ENCODE measurements at places on chromosomes 1 and 21.
A peak's percentile ranks its signal among the peaks of the same experiment; 100 is the strongest.

GRCh38 chr1:102901996-102902395 is 206.3 kb downstream of the COL11A1 start:
- H3K4me3 ChIP-seq = no peak overlapping the region
- H3K4me1 ChIP-seq = no peaks in the 10 kb centered on the region
- H3K27me3 ChIP-seq = no peaks in the 10 kb centered on the region
- H3K36me3 ChIP-seq = no peaks in the 10 kb centered on the region

DNA sequence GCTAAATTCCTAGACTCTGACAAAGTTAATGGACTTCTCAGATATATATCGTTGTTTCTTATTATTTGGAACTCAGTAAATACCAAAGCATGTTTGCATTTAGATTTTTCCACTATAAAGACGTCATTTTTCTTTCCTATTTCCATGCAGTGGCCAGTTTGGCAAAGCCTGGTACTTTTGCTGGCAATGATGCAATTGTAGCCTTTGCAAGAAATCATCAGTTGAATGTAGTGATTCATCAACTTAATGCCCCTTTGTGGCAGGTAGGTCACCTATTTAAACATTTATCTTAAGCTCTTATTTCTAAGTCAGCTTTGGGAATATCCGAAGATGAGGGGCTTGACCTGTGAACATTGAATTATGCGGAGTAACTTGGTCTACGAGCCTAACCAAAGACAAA is 12.0 kb downstream of the OTUD3 start:
- no peak overlapping the region for H3K4me3 ChIP-seq
- H3K27me3 ChIP-seq = no peaks in the 10 kb centered on the region
- DNase-seq = no peak
- H3K4me1 ChIP-seq = no peaks in the 10 kb centered on the region
- H3K27ac ChIP-seq = no peak overlapping the region

DNA sequence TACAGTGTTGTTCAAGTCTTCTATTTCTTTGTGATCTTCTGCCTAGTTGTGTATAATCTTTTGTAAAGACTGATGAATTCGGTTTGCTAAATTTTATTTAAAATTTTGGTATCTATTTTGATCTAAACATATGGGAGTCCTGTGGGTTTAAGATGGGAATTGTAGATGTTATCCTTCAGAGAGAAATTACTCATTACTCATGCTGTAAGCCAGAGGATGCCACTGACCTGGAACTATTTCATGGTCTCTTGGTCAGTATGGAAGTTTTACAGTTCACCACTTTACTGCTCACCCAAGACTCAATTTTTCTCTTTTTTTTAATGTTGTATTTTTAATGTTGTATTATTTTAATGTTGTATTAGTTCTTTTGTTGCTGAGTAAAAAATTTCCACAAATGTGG is 138.6 kb upstream of the B3GALT2 start:
- no peak for DNase-seq
- no peaks in the 10 kb centered on the region for H3K27me3 ChIP-seq
- H3K27ac ChIP-seq = no peak overlapping the region
- H3K4me3 ChIP-seq = no peak overlapping the region
- H3K4me1 ChIP-seq = no peaks in the 10 kb centered on the region

- H3K4me3 ChIP-seq = no peak overlapping the region
- no peaks in the 10 kb centered on the region for H3K4me1 ChIP-seq
- H3K36me3 ChIP-seq = no peaks in the 10 kb centered on the region
- H3K27me3 ChIP-seq = peaks cover 3% of the 10 kb centered on the region
These were observed 153.1 kb downstream of the PSMG1 start for GRCh38 chr21:39029900-39030884.

- H3K27me3 ChIP-seq = peaks cover 29% of the 10 kb centered on the region
- H3K4me1 ChIP-seq = peaks cover 28% of the 10 kb centered on the region
- peak overlapping the region; percentile 64 for H3K4me3 ChIP-seq
- no peak for DNase-seq
These were observed 768 bp upstream of the RIIAD1 start for GRCh38 chr1:151720554-151720953.

- no peak overlapping the region for H3K27ac ChIP-seq
- no peak overlapping the region for H3K4me3 ChIP-seq
- no peaks in the 10 kb centered on the region for H3K27me3 ChIP-seq
These were observed 37.1 kb upstream of the IL12RB2 start for GRCh38 chr1:67270541-67270940.

DNA sequence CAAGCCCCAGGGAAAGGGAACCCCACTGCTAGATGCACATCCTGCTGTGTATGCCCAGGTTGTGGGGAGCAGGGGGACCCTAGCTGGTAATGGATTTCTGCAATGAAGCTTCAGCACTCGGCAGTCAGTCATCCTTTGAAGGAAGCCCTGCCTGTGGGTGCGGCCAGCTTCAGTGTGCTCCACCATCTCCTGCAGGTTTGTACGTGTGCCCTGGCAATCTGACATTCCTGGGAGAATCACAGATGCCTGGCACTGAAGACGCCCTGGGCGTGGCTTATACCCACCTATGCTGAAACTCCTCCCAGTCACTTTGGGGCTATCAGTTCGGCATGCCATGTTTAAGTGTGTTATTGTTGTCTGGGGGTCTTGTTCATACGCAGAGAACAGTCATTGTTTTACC is 6.8 kb downstream of the SPRR5 start:
- no peak overlapping the region for H3K4me3 ChIP-seq
- DNase-seq = no peak
- no peak overlapping the region for H3K27ac ChIP-seq
- H3K36me3 ChIP-seq = no peaks in the 10 kb centered on the region
- no peaks in the 10 kb centered on the region for H3K27me3 ChIP-seq

- DNase-seq = no peak
- no peaks in the 10 kb centered on the region for H3K4me1 ChIP-seq
- H3K27me3 ChIP-seq = peaks cover 5% of the 10 kb centered on the region
- H3K4me3 ChIP-seq = no peak overlapping the region
These were observed 4.5 kb downstream of the PRELP start for GRCh38 chr1:203480084-203480483.

GRCh38 chr1:182781841-182782586 is 7.6 kb upstream of the NPL start:
- H3K27me3 ChIP-seq = no peaks in the 10 kb centered on the region
- H3K27ac ChIP-seq = no peak overlapping the region
- H3K4me3 ChIP-seq = no peak overlapping the region
- peak; percentile 47 for DNase-seq
- H3K36me3 ChIP-seq = no peaks in the 10 kb centered on the region

DNA sequence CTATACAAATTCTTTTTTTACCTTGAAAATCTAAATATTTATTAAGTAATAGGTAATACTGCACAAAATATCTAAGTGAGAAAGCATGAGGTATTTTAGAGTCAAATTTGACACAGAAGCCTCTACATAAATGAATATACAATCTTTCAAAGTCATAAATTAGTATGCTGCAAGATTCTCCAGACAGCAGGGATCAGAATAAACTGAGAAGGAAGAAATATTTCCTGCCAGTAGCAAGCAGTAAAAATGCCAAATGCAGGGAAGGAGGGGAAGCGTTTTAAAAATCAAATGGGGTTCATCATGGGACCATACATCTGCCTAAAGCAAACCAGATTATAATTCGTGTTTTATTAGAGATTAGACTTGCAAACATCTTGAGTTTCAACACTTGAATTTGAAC is 18.9 kb downstream of the COLGALT2 start:
- H3K4me3 ChIP-seq = no peak overlapping the region
- H3K27me3 ChIP-seq = no peaks in the 10 kb centered on the region

- H3K36me3 ChIP-seq = no peaks in the 10 kb centered on the region
- no peaks in the 10 kb centered on the region for H3K4me1 ChIP-seq
- no peak overlapping the region for H3K27ac ChIP-seq
- DNase-seq = no peak
- H3K4me3 ChIP-seq = no peak overlapping the region
These were observed 90.9 kb downstream of the SLC30A10 start for GRCh38 chr1:219837274-219837993.

GRCh38 chr1:203273869-203274602 is 31.3 kb upstream of the BTG2 start:
- no peaks in the 10 kb centered on the region for H3K27me3 ChIP-seq
- no peak for DNase-seq
- no peaks in the 10 kb centered on the region for H3K36me3 ChIP-seq
- H3K4me1 ChIP-seq = peaks cover 69% of the 10 kb centered on the region
- no peak overlapping the region for H3K27ac ChIP-seq

DNA sequence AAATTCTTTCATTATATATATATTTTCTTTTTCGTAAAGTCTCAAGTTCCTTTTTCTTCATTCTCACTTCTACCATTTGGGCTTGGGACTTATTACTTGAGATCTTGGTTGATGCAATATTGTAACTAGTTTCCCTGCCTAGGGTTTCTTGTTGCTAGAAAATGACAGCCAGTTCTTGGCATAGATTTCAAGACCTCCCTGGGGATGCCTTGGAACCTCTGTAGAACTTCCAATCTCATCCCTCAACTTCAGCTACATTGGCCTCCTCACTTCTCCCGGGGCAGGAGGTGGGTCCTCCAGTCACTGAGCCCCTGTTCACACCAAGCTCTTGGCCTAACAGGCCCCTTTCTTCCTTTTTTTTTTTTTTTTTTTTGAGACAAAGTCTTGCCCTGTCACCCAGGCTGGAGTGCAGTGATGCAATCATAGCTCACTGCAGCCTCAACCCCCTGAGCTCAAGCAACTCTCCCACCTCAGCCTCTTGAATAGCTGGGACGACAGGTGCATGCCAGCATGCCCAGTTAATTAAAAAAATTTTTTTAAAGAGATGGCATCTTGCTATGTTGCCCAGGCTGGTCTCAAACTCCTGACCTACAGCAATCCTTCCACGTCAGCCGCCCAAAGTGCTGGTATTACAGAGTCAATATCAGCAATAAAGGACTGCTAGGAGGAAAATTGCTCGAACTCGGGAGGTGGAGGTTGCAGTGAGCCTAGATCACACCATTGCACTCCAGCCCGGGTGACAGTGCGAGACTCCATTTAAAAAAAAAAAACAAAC is 33.1 kb downstream of the MAP3K7CL start:
- H3K27ac ChIP-seq = no peak overlapping the region
- no peak for DNase-seq
- no peaks in the 10 kb centered on the region for H3K36me3 ChIP-seq
- H3K4me1 ChIP-seq = no peaks in the 10 kb centered on the region

GRCh38 chr1:110309139-110309538 is 30.0 kb upstream of the RBM15 start:
- no peak overlapping the region for H3K4me3 ChIP-seq
- H3K27ac ChIP-seq = no peak overlapping the region
- H3K36me3 ChIP-seq = no peaks in the 10 kb centered on the region
- no peak for DNase-seq
- no peaks in the 10 kb centered on the region for H3K27me3 ChIP-seq
- no peaks in the 10 kb centered on the region for H3K4me1 ChIP-seq

GRCh38 chr1:190904091-190904695 is 426.5 kb upstream of the BRINP3 start:
- H3K4me3 ChIP-seq = no peak overlapping the region
- no peaks in the 10 kb centered on the region for H3K36me3 ChIP-seq
- no peaks in the 10 kb centered on the region for H3K4me1 ChIP-seq
- H3K27ac ChIP-seq = no peak overlapping the region
- DNase-seq = no peak
- H3K27me3 ChIP-seq = no peaks in the 10 kb centered on the region

DNA sequence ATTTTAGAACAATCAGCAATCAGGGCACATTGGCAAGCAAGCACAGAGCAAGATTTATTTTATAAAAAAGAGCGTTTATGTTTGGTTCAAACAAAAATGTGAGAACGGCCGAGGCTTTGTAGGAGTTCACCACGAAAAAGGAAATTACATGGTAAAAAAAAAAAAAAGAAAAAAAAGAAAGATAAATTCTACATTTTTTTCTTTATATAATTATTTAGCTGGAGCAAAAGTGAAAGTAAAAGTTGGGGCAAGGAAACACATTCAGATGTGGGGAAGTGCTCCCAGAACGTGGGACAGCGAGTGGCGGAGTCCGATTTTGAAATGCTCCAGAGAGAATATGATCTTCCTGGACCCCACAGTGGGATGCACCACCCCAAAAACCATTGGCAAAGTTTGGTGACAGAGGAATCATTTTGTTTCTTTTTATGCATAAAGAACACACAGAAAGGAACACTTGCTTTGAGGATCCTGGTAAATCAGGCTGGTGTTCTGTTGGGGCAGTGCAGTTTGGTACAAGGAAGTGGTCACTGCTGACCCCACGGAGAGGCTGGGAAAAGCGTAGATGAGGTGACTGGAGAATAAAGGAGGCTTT is 16.3 kb upstream of the ATP5PO start:
- H3K27ac ChIP-seq = peak overlapping the region; percentile 98
- no peaks in the 10 kb centered on the region for H3K27me3 ChIP-seq
- no peaks in the 10 kb centered on the region for H3K36me3 ChIP-seq
- H3K4me3 ChIP-seq = peak overlapping the region; percentile 83
- peaks cover 49% of the 10 kb centered on the region for H3K4me1 ChIP-seq

- H3K27ac ChIP-seq = peak overlapping the region; percentile 40
- H3K36me3 ChIP-seq = no peaks in the 10 kb centered on the region
- no peak for DNase-seq
- H3K4me3 ChIP-seq = no peak overlapping the region
- H3K4me1 ChIP-seq = peaks cover 29% of the 10 kb centered on the region
These were observed 7.4 kb downstream of the RABGAP1L start for GRCh38 chr1:174166530-174167264.

DNA sequence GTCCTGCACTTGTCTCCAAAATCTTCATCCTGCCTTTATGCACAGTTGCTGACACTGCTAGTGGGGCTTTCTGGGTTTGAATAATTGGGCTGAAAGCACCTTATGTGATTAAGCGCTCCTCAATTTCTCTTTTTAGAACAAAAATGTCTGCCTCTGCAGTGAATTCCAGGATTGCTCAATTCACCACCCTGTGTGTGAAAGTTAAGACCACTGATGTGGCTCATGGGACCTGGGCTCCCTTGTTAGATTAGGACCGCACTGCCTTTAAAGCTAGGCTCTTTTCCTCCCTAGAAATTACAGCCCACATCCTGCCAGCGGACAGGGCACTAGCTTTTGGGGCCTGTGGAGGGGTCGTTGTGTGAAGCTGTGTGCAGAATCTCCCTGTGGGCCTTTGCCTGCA is 18.8 kb downstream of the KIAA1614 start:
- no peaks in the 10 kb centered on the region for H3K27me3 ChIP-seq
- no peak overlapping the region for H3K4me3 ChIP-seq
- DNase-seq = no peak

DNA sequence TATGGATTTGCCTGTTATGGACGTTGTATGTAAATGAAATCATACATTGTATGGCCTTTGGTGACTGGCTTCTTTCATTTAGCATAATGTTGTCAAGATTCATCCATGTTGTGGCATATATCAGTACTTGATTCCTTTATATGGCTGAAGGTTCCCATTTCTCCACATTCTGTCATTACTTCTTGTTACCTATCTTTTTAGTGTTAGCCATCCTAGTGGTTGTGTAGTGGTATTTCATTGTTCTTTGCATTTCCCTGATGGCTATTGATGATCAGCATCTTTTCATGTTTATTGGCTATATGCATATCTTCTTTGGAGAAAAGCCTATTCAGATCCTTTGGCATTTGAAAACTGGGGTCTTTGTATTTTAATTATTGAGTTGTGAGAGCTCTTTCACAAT is 39.8 kb upstream of the PODN start:
- H3K4me3 ChIP-seq = no peak overlapping the region
- H3K4me1 ChIP-seq = no peaks in the 10 kb centered on the region
- H3K36me3 ChIP-seq = no peaks in the 10 kb centered on the region
- no peaks in the 10 kb centered on the region for H3K27me3 ChIP-seq
- no peak overlapping the region for H3K27ac ChIP-seq
- no peak for DNase-seq

All from CD8-positive, alpha-beta memory T cell (primary cell).